8988T (cell line): ENCODE measurements at places on chromosomes 12 and 14.

DNA sequence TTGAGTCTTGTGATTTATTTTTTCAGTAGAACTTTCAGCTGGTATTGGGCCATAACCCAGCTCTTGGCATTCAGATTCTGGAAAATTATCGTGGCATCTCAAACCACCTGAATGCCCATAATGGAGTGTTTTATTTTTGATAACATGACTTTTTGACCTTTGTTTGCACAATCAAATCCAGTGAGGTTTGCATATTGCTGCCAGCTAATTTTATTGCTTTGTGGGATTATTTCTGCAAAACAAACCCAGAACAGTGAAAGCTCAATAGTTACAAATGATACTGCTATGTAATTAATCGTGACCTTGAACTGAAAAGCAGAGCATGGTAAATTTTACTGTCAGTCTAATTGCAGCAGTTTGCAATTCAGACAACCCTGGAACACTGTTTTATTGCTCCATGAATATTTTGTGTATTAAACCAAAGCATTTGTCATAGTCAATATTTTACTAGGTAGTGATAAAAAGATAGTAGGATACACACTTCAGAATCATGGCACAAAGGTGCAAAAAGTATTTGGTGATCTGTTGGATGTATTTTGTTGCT, 255.2 kb upstream of the NAV3 start:
- DNase-seq = no peak

GRCh38 chr14:94037954-94038353, 11.8 kb downstream of the OTUB2 start:
- no peak for DNase-seq

DNA sequence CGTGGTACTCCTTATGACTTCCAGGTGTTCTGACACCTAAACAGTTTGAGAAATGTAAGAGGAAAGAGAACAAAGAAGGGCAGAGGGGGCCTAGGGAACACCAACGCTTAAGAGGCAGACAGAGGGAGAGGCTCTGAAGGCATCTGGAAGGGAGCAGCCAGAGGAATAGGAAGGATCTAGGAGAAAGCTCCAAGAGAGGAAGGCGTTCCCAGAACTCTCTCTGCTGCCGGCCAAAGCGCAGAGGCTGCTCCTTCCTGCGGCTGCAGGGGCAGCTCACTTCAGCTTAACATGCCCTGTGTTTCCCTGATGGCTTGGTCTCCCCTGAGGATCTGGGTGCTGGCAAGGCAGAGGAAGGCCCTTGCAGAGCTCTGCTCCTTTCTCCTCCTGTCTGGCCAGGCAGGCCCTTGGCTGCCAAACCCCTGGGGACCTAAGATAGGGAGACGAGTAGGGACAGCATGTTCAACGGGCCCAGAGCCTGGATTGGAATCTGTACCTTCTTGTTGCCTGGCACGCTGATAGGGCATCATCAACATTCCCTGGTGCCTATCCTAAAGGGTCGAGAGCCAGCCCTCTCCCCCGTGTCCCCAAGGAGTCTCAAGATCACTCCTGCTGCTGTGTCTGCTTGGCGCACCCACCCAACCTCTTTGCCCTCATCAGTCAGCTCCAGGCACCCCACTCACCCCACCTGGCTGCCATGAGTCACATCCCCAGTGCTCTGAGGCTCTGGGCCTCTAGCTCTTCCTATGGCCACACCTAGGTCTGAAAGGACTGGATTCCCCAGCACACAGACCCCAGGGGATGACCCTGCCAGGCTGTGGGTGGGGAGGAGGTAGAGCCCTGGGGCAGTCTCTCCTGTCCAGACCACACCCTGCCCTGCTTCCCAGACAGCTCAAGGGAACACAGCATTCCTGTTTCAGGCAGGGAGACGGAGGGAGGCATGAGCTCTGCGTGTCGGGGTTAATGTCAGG, 45.6 kb downstream of the LTBP2 start:
- peak; percentile 38 for DNase-seq

GRCh38 chr12:56001487-56002100, 4.5 kb downstream of the SUOX start:
- no peak for DNase-seq
